ENCODE measurements at places on chromosomes 2 and 18.

GRCh38 chr2:101179982-101180381, 28.8 kb upstream of the TBC1D8 start:
- no peak for DNase-seq

- no peak for DNase-seq
Observed at GRCh38 chr2:151408788-151409600, 708 bp upstream of the RIF1 start.

DNA sequence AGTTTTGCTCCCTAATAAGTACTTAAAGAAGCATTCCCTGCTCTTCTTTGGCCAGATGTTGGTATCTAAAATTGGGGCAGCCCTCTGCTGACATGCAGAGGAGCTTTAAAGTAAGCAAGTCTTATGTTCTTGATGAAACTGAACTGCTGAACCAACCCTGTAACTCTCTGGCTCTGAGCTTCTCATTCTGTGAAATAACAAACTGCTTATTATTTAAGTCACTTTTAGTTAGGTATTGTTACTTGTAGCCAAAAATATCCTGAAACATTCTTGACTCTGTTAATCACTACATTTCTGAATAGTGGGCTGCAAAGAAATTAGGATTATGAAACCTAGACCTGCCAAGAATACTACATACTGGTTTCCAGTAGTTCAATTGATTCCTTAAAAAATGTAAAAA, 15.5 kb downstream of the PPP3R1 start:
- DNase-seq: no peak

- no peak for DNase-seq
Observed at GRCh38 chr2:139142252-139142880, 362.2 kb upstream of the NXPH2 start.

GRCh38 chr2:11621410-11621809, 48.6 kb downstream of the NTSR2 start:
- no peak for DNase-seq

DNA sequence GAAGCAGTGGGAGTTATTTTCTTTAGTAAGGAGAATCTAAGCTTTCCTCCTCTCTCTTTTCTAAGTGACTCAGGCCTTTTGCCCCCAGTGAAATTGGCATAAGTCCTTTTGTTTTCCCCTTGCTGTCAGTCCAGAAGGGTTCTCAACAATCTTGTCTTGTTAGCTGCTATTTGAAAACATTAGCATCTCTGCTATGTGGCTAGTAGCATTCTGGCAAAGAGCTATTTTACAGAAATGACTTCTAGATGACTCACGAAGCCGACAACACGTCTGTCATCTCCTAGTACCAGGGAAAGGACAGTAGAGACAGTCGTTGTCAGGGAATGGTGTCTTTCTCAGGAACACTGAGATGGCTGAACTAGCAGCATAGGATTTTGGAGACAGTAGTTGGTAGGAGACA, 14.7 kb downstream of the SMARCAL1 start:
- DNase-seq: no peak
